Naive B cell (primary cell): ENCODE measurements at places on chromosomes 4 and X. TPM values are rescaled to one million over a fixed set of nuclear protein-coding genes. Genes with fewer than 3 reads are reported as not detected.
A peak's percentile ranks its signal among the peaks of the same experiment; 100 is the strongest.

DNA sequence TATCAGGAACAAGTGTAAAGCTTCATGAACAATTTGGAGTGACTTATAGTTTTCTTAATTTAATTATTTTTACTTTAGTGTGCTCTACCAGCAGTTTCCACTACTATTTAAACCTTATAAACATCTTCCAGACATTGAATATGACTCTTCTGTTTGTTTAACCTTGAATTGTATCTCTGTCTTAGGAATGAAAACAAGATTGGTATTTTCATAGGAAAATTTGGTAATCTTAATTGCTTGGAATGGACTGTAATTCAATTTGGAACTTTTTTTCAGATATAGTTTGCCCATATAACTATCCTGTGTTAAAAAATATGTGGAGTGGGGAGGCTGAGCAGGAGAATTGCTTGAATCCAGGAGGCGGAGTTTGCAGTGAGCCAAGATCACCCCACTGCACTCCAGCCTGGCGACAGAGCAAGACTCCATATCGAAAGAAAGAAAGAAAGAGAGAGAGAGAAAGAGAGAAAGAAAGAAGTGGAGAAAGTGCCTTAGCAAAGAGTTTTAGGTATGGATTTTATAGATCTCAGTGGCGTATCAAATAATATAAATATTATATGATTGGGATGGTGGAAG is 242.4 kb downstream of the BMPR1B start:
- DNase-seq = no peak

- DNase-seq = peak; percentile 2
Observed at GRCh38 chr4:36187723-36188333, 56.5 kb downstream of the ARAP2 start.

DNA sequence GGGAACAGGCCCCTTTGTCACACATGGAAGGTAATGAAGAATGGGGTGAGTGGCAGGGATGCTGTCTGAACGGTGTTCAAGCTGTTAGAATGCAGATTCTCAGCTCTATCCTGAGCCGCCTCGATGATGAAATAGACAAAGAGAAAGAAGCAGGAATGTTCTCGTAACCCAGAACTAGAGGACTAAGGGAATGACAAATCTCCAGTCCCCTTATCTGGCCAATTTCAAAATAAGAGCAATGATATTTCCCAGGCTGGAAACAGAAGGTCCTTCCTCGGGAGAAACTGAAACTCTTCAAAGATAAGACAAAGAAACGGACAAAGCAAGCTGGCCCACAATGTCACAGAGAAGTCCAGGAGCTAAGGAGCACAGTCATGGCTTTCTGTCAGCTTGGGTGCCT is 29.5 kb upstream of the MTNR1A start:
- no peak for DNase-seq

Gene TLR2
- polyA plus RNA-seq = 3.1 TPM

Gene ABCG2
- 0.49 TPM for polyA plus RNA-seq

DNA sequence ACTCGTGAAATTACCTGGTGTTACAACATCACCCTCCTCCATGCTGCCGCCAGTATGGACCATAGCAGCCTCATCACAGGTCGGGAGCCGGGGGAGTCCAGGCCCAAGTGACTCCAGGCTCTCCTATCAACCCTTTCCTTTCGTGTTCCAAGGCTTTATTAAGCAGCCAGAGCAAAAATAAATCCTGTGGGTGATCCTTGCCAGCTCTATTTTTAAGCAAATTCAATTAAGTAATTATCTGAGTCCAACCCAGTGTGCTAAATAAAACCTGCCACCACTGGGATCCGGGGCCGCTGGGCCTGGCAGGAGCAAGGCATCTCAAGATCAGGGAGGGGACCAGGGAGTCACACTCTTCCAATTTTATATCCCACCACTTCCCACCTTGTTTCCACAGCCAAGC is 80.7 kb upstream of the PRPS1 start:
- DNase-seq = no peak

DNA sequence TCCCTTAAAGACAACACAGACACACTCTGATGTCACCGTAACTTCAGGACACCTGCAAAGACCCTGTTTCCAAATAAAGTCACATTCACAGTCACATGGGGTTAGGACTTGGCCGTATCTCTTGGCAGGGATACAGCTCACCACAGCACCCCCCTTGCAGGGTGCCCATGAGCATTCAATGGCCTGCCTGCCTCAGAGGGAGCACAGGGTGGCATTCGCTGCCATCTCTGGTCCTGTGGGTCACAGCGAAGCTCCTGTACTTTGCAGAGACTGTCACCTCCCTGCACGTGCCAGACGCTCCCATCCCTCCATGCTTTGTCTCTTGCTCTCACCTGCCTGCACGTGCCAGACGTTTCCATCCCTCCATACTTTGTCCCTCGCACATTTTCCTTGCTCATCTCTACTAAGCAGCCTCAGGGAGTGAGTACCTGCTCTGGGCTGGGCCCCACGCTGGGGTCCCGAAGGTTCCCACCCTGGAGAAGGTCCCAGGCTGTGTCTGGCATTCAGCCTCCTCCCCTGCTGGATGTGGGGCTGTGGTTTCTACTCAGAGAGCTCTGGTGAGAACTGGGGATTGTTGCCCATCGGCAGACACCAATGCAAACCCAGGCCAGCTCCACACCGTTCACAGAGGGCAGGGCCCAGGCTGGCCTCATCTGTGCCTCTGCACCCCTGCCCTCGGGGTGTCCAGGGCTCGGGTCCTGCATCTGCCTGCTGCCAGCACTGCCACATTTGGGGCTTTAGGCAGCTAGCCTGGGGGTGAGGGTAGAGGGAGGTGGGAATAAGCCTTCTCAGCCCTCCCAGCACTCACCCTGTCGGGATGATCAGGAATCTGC is 15.8 kb downstream of the HTRA3 start:
- DNase-seq = no peak
